ENCODE measurements at places on chromosomes 4 and X. TPM values are rescaled to one million over a fixed set of nuclear protein-coding genes. Genes with fewer than 3 reads are reported as not detected.

DNA sequence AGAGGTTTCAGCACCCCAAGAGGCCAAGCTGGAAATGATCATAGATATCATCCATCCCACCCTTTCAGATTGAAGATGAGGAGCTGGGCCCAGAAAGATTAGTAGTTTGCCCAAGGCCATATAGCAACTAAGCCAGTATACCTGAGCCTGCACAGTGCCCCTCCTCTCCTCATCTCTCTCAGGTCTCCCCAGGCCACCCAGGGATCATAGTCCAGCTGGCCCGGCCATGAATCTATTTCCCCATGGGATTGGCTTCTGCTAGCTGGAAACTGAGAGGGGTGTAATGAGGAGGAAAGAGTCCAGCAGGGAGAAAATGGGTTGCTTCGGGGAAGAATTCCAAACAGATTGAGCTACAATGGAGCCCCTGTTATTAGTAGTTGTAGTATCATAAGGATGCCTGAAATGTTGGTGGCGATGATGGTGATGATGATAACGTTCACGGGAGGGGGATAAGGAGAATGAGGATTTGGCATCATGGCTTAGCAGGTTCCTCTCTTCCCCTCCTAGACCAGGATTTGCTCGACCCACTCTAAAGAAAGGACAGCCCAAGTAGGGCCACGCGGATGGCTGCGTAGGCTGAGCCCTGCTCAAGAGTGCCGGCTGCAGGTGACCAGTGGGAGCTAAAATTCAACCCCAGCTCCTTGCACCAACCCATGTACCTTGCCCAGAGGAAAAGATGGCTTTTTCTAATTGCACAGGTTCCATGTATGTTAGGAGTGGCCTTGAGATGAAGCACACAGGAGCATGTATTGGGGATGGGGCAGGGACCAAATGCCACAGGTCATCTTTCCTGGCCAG is 117.8 kb upstream of the PJA1 start:
- no peak for ATAC-seq

DNA sequence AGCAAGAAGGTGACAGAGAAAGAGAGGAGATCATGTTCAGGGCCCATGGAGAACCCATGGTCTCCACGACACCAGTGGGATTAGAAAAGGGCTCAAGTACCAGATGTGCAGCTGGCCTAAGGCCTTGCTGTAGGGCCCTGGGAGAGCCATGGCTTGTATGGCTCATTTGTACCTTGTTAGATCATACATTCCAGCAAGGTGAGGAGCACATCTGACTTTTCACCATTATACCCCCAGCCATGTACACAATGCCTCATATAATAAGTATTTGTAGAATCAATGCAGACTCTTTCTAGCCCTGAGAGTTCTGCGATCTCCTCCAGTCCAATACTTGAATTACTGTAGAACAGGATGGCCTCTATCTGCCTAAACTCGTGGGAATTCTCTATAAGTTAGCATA is 94.2 kb upstream of the MAP3K15 start:
- no peak for ATAC-seq

- no peak for ATAC-seq
Measured at GRCh38 chr4:95124906-95125504, 367.2 kb downstream of the BMPR1B start.

DNA sequence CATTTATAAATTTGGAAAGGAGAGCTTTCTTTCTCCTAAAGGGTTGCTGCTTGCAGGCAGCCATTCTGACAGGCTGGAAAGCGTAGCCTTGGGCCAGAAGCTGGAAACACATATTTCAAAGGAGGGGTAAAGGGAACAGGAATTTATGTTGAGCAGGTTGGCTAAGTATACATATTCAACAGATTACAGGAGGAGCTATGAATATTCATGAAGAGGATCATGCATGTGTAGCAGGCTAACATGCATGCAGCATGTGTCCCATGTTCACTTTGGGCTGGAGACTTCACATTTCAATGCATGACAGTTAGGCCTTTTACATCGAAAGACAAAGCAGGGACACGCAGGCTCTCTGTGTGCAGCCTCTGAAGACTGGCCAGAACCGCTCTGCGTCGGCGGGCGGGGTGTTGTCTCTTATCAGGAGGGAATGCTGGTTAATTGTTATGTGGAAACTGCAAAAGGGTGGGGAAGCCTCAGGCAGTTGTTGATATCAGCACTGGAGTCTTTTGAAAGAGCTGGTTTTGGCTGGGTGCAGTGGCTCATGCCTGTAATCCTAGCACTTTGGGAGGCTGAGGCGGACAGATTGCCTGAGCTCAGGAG is 31.5 kb downstream of the CASP3 start:
- ATAC-seq: no peak

DNA sequence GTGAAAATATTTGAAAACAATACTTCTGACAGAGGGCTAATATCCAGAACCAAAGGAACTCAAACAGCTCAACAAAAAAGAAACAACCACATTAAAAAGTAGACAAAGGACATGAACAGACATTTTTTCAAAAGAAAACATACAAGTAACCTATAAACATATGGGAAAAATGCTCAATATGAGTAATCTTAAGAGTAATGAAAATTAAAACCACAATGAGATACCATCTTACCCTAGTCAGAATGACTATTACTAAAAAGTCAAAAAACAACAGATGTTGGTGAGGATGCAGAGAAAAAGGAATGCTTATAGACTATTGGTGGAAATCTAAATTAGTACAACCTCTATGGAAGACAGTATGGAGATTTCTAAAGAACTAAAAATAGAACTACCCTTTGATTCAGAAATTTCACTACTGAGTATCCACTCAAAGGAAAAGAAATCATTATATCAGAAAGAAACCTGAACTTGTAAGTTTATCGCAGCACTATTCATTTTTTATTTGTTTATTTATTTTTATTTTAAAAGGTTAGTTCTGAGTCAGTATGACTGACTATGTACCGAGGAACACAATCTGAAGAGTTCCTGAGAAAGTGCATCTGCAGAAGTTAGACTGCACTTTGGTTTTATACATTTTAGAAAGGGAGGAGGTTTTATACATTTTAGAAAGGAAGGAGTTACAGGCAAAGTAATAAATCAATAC is 231.3 kb downstream of the INPP4B start:
- peak; percentile 21 for ATAC-seq

DNA sequence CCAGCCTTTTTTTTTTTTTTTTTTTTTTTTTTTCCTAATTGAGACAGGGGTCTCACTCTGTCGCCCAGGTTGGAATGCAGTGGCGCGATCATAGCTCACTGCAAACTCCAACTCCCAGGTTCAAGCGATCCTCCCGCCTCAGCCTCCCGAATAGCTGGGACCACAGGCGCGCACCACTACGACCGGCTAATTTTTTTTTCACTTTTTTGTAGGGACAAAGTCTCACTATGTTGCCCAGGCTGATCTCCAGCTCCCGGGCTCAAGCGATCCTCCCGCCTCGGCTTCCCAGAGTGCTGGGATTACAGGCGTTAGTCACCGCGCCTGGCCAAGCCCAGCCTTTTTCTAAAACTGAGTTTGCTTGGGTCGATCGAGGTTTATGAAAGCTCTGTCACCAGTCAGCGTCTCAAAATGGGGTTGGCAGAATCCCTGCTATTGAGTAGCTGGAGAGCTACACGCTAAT is 1.3 kb upstream of the OTUD5 start:
- ATAC-seq: peak; percentile 10

- no peak for ATAC-seq
Measured at GRCh38 chrX:3293251-3293650, 53.2 kb downstream of the MXRA5 start.

DNA sequence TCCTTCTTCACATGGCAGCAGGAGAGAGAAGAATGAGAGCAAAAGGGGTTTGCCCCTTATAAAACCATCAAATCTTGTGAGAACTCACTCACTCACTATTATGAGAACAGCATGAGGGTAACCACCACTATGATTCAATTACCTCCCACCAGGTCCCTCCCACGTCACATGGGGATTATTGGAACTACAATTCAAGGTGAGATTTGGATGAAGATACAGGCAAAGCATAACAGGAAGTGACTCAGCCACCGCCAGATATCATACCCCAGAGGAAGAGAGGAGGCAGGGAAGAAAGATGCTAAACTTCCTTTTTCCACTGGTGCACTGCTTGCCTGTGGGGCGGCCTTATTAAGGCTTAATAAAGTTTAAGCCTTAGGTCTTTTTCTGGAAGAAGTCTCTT is 766.1 kb downstream of the KCTD8 start:
- ATAC-seq: no peak

DNA sequence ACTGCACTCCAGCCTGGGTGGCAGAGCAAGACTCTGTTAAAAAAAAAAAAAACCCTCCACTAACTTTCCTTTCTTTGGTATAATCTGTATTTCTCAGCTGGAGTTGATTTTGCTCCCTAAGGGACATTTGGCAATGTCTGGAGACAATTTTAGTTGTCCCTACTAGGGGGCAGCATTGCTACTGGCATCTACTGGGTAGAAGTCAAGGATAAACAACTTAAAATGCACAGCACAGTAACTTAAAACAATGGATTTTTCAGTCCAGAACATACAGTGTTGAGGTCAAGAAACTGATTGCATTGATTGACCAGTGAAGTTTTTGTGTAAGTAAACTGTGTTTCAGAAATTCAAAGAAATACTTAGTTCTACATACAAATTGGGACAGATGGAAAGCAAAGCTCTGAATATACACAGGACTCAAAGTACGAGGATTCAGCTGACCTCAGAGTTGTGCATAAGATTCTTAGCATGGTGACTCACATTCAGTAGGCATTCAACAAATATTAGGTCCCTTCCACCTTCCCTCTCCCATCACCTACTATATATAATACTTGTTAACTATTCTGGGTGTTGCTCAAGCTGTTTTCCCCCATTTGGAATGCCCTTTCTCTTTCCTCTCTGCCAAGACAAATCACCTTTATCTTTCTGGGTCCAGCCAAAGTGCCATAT is 8.8 kb downstream of the DDX53 start:
- ATAC-seq: no peak

DNA sequence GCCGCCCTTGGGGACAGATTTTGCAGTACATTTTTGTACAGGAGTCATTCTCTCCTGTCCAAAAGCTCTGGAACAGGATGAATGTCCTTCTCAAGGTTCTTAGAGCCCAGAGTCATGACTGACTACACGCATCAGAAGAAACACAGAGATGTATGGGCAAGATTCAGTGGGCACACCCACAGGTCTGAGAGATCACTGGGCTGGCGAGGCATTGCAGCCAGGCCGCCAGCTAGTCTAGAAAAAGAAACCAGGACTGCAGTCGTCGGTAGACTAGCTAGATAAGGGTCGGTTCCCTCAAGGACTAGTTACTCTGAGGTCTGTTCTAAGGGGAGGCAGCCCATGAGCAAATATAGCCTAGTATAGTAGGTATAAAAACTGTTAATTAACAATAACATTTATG is 19.8 kb downstream of the GBA3 start:
- ATAC-seq: no peak

- no peak for ATAC-seq
Measured at GRCh38 chrX:154476821-154477220, 2.3 kb downstream of the LAGE3 start.

DNA sequence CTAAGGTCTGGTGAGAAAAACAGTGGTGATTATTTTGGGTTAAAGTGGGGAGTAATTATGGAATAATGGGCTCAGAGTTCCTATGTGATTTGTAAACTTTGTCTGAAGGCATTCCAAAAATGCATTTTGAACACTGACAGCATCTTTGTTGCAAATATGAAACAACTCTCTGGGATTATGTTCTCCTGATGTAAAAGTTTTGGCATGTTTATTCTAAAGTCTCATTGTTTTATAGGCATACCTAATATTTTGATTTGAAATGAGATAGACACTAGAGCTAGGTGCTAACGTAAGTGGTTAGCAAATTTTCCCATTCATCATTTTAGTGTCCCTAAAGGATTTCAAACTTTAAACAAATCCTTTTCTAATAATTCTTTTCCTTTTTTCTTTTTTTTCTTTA is 140.9 kb upstream of the ANXA3 start:
- ATAC-seq: no peak

GRCh38 chr4:95268819-95269565 is 279.8 kb downstream of the UNC5C start:
- no peak for ATAC-seq

DNA sequence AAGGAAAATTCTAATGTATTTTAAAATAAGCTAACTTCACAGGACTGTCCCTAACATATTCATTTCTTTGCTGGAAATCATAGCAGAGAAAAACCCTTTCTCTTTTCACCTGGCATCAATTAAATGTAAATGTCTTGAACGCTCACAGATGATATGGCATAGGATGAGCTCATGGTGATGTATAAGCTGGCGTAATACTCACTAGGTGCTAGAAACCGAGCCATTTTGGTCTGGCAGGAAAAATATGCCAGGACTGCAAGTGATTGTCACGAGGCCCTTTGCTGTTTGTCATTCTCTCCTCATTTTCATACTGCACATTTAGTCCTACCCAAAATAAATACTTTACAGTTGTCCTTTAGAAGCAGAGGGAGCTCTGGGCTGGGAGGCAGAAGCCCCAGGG is 222.7 kb upstream of the LNX1 start:
- ATAC-seq: no peak

GRCh38 chrX:43019021-43019420 is 241.1 kb upstream of the PPP1R2C start:
- ATAC-seq: no peak

DNA sequence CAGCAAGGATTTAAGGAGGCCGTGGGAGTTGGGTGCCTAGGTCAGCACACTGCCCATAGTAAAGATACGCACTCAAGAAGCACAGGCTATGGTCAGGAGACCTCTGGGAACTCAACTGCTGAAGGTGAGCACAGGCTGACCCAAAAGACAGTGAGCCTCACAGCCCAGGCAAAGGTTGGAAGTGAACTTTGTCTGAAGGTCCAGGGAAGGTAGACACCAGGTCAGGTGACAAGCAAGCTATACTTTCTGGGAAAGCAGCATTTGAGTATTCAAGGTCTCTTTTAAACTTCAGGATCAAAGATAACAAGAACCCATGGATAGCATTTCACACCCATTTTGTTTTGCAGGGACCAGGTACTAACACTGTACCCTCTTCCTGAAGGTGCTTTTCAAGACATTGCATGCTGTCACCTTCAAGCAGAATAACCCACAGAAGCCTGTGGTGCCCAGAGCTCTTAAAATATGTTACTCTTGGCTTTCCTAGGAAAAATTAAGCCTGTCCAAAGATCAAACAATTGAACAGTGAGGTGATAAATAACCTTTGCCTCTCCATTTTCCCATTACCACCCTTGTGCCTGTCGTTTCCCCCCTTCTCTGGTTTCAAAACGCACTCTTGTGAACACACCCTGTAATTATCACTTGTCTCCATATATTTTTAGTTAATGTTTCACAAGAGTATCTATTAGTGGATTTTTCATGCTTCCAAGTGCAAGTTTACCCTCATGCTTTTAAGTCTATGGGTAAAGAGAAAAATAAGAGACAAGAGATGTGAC is 3.4 kb upstream of the S100G start:
- no peak for ATAC-seq

- ATAC-seq: no peak
Measured at GRCh38 chr4:24475756-24476155, 108.6 kb downstream of the DHX15 start.

The GATA1 gene
- total RNA-seq: not detected

The ITIH6 gene
- not detected for total RNA-seq

The PPBP gene
- not detected for total RNA-seq

The PPP4R3C gene
- total RNA-seq: not detected

The RAB9B gene
- 1.3 TPM for total RNA-seq

The SH2D1A gene
- 60.9 TPM for total RNA-seq

The MTNR1A gene
- not detected for total RNA-seq

The ZCCHC18 gene
- total RNA-seq: 2.0 TPM

The CLDN34 gene
- total RNA-seq: not detected

The SSX4 gene
- total RNA-seq: not detected

All from activated T-helper 17 cell treated with anti-CD3 and anti-CD28 coated beads, Interleukin-2, amount 50 U/mL, for 72 hours (primary cell).